Stimulated activated CD4-positive, alpha-beta T cell treated with anti-CD3 and anti-CD28 coated beads, Interleukin-2, amount 100 ng/mL, for 24 hours (primary cell): ENCODE measurements at places on chromosomes 16 and 17.

DNA sequence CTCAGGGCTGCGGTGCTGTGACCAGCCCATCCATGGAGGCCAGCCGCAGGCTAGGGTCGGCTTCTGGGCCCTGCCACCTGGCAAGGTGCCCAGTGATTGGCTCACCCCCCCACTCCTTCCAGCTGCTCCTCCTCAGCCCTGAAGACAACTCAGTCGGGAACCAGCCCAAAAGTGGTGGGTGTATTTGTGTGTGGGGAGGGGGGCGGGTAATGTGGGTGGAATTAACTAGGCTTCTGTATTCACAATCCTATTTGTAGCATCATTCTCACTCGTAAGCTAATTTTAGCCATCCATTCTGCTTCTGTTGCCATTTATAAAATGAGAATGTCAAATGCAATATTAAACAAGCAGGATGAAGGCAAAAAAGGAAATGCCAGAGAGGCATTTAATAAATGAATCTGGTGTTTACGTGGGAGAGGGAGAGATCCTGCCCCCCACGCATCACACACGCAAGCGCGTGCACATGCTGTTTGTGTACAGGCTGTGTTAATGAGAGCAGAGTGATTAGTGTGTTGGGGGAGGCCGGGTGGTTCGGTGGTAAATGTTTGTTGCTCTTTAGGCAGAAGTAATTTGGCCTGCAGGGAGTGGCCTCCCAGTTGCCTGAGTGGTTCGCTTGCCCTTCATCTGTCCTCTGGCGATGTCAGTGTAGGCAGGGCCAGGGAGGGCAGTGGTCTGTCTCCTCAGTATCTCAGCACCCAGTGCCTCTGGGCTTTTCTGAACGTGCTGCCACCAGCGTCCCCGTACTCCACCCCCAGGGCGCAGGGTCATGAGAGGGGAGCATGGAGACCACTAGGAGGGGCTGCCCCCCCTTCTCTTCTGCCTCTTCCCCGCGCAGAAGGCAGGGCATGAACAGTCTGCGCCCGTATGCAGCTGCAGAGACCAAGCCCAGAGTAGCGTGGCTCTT lies 140.1 kb downstream of the CCDC182 start:
- peak; percentile 34 for DNase-seq

DNA sequence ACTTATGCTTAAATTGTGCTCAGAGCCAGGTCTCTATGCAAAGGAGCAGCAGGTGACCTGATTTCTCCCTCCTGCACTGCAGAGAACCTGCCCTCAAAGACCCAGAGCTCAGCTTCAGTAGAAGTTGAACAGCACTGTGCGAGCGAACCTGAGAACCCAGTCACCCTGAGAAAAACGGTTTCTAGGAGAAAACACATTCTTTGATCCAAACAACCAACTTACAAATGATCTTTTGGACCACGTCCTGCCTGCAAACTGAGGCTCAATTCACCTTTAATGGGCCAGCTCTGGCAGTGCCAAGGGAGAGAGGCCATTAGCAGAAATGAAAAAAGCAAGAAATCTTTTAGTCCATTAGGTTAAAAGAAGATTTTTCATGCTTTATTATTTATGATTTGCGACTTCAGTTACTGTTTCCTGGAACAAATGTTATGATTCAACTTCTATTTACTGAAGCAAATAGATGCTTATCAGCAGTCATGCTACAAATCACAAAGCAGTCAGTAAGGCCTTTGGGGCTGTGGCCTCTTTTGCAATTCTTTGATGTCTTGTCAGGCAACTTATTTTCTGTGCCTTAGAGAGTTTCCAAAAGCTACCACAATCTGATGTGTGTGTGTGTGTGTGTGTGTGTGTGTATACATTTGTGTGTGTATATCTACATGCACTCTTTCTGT lies 65.7 kb upstream of the LRRC37A3 start:
- peak; percentile 42 for DNase-seq

DNA sequence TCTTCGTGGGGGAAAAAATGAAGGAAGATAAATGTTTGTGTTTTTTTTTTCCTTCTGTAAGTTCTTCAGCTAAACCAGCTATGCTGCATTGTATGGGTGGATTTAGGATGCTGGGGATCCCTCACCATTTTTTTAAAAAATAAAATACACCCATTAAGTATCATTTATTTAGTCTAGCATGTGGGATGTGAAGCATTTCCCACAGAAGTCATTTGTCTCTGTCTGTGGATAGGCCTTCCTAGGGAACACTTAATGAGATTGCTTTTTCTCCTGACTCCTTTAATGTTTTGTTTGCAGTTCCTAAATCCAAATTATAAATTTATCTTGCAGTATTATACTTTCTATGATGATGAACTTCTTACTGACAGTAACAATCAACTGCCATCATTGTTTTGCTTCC lies 146.7 kb downstream of the PPM1E start:
- DNase-seq: no peak

GRCh38 chr16:51048544-51048943 lies 102.5 kb downstream of the SALL1 start:
- DNase-seq: no peak

- DNase-seq: no peak
These were observed 13.3 kb downstream of the CES4A start for GRCh38 chr16:67001726-67002125.

DNA sequence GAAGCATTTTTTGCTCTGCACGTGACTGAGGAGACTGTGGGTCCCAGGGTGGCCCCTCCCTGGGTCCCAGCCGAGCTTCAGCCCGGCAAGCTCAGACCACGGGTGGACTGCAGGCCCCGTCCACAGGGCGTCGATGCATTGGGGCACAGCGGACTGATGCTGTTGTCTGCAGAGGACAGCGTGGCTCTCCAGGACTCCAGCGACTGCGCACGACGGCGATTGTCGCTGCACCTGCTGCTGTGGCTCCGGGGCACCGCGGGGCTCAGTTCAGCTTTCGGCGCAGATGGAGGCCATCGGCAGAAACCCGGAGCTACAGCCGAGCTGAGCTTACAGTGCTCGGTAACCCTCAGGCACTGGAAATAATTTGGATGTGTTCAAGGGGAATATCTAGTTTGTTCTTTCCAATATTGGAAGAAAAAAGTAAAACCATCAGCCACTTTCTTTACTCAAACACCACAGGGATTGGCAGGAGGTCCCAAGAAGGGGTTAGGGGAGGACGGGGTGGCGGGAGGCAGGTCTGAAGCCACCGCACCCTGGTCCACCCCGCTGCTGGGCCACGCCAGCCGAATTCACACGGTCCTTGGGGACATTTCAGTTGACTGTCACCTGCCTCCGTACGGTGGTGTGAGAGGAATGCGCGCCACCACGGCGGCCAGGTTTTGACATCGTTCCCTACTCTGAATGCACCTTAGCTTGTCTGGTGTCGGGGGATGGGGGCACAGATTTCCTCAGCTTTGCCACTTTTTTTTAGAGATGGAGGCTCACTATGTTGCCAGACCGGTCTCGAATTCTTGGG lies 88.7 kb upstream of the RPH3AL start:
- DNase-seq: no peak

DNA sequence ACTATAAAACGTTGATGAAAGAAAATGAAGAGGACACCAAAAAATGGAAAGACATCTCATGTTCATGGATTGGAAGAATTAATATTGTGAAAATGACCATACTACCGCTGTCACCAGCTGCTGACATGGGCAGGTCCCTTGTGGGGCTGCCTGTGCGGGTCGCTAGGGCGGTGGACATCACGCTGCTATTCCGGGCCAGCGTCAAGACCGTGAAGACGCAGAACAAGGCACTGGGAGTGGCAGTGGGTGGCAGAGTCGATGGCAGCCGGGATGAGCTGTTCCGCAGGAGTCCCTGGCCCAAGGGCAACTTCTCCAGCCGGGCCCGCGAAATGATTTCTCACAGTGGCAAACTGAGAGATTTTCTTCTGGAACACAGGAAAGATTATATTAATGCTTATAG lies 48.2 kb upstream of the NSRP1 start:
- no peak for DNase-seq

- no peak for DNase-seq
These were observed 715 bp downstream of the ENDOV start for GRCh38 chr17:80415626-80416137.
